ENCODE measurements at places on chromosomes 5 and 9.
A peak's percentile ranks its signal among the peaks of the same experiment; 100 is the strongest.

DNA sequence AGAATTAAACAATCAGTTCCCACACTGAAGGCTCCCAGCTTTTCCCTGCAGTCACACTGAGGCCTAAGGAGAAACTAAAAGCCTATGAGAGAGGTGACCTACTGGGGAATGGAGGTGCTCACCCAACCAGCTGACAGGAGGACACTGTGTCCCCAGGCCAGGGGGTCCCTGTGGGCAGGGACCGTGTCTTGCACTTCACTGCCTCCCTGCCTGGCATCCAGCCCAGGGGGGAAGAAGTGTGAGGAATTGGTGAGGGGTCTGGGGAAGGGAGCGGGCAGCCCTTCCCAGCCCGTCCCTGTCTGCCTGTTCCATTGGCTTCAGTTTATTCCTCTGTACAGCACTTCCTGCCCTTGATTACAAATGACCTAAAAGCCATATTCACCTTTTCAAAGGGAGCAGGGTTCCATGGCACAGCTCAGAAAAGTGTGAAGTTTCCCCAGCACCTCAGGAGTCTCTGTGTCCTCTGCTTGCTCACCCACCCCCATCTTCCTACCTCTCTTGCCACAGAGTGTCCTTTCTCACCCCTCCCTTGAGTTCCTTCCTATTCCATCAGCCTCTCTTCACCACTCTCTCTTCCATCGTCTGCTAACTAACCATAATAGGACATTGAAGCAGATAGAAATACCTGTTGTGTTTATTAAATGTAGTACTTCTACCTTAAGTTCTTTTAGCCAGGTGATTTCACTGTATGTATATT is 12.9 kb downstream of the OTULINL start:
- DNase-seq: no peak

DNA sequence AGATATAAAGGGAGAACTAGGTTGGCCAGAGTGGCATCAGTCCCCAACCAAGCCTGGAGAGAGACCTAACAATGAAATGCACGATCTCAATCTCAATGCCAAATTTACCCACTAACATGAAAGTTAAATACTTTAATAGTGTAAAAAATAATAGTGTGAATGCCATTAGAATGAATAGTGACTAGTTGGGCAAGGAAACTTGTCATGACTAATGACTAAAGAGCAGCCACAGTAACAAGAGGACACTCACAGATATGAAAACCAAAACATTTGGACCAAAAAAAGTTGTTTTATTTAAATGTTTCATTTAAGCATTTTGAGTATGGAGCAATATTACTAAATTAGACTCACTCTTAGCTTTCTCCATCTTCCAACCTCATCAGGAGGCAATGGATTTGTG is 1853.8 kb downstream of the EFNA5 start:
- DNase-seq: no peak

DNA sequence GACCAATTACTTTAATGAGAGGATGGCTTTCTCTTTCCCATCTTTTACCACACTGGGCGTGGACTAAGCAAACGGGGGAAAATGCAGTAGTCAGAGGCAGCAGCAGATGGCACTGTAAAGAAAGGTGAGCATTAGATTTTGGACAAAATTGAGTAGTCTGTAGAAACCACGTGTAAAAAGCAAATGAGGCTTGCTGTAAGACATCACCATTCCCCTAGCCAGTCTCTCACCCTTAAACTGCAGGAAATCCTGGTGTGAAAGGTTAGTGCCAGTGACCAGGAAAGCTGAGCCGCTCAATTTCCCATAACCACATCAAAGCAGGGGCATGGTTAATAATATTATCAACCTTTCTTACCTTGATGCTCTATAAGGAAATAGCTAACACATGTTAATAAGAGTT is 31.8 kb downstream of the SPATA31C2 start:
- DNase-seq: peak; percentile 60

DNA sequence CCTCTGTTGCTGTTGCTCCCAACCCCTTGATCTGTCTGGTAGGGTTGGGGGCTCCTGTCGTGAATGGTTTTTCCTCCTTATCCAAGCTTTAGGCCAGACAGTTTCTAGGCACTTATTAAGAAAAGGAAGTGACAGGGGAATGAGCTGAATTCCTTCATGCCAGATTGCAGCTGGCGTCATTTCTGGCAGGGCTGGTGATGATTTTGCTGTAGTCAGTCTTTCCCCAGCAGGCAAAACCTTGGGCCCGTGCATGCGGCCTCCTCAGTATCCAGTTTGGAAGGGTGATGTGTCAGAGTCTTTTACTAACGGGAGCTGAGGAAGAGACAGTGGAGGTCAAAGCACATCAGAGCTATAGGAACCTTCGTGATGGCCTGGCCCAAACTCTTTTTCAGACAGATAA is 58.8 kb downstream of the COL27A1 start:
- DNase-seq: peak; percentile 67

DNA sequence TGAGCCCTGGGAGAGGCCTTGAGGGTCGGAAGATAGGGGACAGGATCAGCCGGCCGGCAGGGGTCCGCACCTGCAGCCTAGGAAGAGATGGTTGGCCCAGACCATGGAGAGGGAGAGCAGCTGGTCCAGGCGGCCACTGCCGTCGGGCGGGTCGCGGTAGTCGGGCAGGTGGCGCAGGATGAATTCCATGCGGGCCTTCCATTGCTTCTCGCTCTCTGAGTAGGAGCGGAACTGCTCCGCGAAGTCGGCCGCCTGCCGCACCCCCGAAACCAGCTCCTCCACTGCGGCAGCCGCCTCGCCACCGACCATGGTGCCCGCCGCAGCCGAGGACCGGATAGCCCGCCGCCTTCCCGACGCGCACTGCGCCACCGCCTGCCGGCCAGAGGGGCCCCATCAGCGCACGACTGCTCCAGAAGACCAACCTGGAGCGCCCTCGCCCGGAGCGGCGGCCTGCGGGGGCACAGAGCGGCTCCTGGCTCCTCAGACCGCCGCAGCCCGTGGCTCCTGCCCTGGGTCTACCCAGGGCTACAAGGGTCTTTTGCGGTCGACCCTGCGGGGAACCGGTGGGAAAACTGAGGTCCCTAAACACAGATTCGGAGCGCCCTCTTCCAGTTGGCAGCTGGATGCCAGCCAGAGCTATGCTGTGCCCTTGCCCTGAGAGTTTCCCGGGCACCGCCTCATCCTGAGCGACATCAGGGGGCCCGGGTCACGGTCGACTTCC is at the start of gene CDKN2AIPNL:
Gene CDKN2AIPNL (minus strand): TSS at position 336 of the 721 bp plus-strand sequence. CDS start 27 bp downstream, at position 309.
- peak; percentile 94 for DNase-seq

- peak; percentile 73 for DNase-seq
Observed at GRCh38 chr5:136018814-136019783, 9.7 kb upstream of the TGFBI start.
